ENCODE measurements at places on chromosomes 1 and 21.

DNA sequence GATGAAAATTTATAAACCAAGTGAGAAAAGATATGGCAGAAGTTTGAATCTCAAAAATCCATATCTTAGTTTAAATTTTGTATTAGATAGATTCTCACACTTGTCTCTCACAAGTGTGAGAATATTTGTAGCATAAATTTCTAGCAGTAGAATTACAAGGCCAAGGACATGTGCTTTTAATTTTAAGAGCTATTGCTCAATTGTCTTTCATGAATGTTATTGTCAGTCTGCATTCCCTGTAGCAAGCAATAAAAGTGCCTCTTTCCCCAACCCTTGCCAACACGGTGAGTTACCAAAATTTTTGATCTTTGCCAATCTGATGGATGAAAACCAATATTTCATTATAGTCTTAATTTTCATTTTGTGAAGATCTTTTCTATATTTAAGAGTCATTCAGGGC lies 64.0 kb downstream of the CTH start:
- no peak for DNase-seq

GRCh38 chr21:34846601-34847112 lies 177.9 kb downstream of the CLIC6 start:
- no peak for DNase-seq

GRCh38 chr1:197320991-197321531 lies 53.0 kb downstream of the CRB1 start:
- no peak for DNase-seq

GRCh38 chr1:26719205-26719604 lies 23.4 kb downstream of the ARID1A start:
- no peak for DNase-seq

DNA sequence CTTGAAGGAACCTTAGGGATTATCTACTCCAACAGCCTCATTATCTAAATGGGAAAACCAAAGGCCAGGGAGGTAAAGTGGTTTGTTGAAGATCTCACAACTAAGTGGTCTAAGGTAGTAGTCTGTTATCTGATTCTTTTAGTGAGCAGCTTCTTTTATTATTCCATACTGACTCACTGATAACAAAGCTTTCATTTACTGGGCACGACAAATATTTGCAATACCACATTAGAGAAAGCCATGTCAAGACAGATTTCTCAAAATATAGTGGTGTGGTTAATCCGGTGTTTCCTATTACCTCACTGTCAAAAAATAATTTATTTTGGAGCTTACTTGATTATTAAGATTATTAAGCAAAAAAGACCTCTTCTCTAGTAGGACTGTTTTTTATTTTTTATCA lies 369.1 kb downstream of the S1PR1 start:
- DNase-seq, result no peak

DNA sequence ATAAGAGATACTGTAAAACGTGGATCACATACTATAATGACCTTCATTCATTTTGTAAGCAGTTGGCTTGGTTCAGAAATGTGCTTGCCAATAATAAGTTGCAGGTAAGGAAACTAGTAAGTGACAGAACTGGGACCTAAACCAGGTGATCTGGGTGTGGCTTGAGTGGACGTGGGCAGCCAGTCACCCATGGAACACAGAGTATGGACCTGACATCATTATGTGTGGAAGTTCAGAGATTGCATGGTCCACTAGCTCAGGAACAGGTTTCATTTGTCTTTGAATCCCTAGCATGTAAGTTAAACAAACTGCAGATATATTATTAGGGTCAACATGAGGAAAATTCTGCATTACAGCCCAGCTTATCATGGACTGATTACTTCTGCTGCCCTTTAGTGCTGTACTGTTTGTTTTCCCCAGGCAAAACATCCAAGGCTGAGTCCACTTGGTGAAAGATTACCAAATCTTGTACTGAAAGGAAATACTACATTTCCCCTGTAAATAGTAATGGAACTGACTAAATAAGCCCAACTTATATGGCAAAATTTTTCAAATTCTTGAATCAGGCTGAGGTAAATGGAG lies 327.3 kb upstream of the SGIP1 start:
- no peak for DNase-seq

- DNase-seq, result no peak
These were observed 15.1 kb downstream of the INAVA start for GRCh38 chr1:200909757-200910239.

- DNase-seq, result no peak
These were observed 2.5 kb upstream of the LINGO4 start for GRCh38 chr1:151807766-151808165.

GRCh38 chr1:181104042-181104789 lies 15.7 kb downstream of the IER5 start:
- DNase-seq, result no peak

DNA sequence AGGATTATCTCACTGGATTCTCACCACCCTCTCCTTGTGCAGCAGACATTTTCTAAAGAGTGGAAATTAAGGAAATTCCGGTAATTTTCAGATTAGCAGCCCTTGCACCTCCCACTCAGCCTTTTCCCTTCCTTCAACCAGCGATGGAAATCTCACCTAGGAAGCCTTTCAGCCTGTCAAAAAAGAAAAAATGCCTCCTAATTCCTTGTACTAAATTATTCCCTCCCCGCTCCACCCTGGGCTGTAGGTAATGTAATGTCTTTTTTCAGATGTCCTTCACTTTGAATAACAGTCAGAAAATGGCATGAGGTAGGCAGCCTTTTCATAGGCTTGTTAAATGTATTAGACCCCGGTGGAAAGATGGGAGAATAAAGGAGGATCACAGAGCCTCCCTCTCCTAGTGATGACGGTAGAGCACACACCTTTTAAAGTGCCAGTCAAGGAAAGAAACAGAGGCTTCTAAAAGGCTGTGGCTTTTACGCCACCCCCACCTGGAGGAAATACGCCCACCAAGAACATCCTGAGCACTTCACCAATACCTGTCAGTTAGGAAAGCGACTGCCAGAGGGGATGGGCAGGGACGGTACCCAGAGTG lies 62.8 kb upstream of the NEK2 start:
- no peak for DNase-seq

- no peak for DNase-seq
These were observed 69.7 kb upstream of the IPO9 start for GRCh38 chr1:201759194-201759815.

- DNase-seq, result no peak
These were observed 200.5 kb downstream of the TYW3 start for GRCh38 chr1:74933500-74933899.

- no peak for DNase-seq
These were observed 32.3 kb downstream of the C21orf91 start for GRCh38 chr21:17786851-17787181.

DNA sequence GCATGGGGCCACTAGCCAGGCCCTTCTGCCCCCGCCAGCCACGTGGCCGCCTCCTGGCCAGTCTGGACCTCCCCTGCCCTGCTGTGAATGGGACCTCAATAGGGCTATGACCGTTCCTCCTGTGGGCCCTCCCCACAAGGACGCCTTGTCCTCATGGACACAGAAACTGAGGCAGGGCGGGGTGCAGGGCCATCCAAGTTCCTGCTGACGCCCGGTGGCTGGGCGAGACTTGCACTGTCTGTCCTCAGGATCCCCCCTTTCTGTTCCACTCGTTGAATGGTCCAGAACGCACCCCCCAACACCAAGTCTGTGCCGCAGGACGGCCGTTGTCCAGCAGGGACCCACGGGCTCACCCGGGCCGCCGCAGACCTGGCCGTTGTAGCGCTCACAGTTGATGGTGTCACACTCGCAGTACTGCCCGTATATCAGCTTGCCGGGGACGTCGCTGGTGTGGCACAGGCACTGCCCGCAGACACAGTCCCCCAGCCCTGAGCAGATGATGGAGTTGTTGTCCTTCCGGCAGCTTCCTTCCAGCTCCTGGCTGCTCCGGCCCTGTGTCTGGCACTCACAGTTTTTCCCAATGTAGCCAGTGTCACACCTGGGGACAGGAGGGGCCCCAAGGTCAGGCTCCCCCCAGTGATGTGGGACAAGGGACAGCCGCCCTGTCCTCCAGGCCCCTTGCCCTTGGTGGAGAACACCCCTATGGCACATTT lies 16.3 kb upstream of the PTTG1IP start:
- no peak for DNase-seq
